ENCODE measurements at places on chromosomes 16 and 17.

DNA sequence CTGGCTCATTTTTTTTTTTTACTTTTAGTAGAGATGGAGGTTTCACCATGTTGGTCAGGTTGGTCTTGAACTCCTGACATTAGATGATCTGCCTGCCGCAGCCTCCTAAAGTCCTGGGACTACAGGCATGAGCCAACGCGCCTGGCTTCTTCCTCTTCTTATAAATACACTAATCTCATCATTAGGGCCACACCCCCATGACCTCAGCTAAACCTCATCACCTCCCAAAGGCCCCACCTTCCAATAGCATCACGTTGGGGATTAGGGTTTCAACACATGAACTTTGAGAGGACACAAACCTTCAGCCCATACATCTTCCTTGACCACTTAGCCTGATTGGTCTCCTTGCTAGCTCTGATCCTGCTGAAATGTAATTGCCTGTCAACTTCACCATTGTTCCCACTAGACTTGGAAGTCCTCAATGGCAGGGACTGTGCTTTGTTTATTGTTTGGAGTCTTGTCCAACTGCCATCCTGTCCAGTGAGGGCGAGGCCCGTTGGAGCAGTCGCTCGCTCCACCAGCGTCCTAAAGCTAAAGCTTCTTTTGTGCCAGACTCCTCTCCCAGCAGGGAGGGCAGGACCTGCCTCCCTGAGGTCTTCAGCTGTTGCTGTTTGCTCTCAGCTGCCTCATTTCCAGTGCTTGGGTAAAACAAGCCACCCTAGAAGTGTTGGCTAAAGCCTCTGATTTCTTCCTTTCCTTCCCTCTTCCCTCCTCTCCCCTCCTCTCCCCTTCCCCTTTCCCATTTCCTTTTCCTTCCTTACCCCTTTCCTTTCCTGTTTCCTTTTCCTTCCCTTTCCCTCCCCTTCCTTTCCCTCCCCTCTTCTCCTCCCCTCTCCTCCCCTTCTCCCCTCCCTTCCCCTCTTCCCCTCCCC, 85.3 kb downstream of the HAPSTR1 start:
- H3K27me3 ChIP-seq = no peaks in the 10 kb centered on the region
- H3K36me3 ChIP-seq = no peaks in the 10 kb centered on the region

DNA sequence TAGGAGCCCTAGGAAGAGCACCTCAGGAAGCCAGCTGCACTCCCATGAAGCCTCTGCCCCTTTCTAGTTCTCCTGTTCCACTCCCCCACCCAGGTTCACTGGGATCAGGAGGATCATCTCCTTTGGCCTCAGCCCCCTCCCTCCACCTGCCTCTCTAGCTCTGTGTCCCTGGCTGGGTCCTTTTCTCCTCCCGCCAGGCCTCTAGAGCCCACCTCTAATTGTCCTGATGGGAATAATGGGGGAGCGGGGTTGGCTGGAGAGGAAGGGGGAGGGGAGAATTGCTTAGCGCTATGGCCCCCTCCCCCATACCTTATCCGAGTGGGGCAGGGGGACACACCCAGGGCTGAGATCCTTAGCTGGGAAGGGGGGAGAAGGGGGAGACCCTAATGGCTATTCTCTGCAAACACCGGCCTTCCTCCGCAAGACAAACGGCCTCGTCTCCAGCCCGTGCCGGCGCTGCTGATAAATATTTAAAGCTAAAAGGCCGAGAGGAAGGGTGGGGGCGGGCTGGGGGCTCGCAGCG, 997 bp downstream of the HOXB7 start:
- H3K27me3 ChIP-seq = peaks cover 2% of the 10 kb centered on the region
- peaks cover 11% of the 10 kb centered on the region for H3K4me1 ChIP-seq
- no peak for DNase-seq
- H3K27ac ChIP-seq = no peak overlapping the region
- H3K4me3 ChIP-seq = peak overlapping the region; percentile 43
- peaks cover 8% of the 10 kb centered on the region for H3K36me3 ChIP-seq

DNA sequence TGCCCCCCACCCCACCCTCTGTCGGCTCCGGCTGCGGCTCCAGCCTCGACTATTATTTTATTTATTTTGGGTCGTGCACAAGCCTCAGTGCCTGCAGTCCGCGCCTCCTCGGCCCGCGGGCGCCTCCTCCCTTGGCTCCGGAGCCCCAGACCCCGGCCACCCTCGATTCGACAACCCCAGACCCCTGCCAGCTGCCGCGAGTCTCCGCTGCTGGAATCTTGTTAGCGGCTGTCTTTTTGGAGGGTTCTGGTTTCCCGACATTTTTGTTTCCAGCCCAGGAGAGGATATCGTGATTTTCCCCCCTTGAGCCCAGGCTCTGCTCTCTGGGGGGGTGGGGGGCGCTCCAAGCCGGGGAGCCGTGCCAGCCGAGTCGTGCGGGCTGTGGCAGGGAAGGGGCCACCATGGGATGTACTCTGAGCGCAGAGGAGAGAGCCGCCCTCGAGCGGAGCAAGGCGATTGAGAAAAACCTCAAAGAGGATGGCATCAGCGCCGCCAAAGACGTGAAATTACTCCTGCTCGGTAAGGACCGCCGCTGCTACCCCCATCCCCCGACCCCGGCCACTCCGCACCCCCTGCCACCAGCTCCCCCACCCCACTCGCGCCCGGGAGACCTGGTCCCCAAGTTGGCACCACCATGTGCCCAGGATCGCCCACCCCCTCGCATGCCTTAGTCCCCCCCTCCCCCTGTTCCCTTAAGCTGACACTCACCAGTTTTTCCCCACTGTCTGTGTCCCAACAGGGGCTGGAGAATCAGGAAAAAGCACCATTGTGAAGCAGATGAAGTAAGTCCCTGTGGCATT, 746 bp downstream of the GNAO1 start:
- H3K4me1 ChIP-seq = peaks cover 40% of the 10 kb centered on the region
- peak overlapping the region; percentile 70 for H3K4me3 ChIP-seq
- no peaks in the 10 kb centered on the region for H3K36me3 ChIP-seq
- H3K27me3 ChIP-seq = no peaks in the 10 kb centered on the region

DNA sequence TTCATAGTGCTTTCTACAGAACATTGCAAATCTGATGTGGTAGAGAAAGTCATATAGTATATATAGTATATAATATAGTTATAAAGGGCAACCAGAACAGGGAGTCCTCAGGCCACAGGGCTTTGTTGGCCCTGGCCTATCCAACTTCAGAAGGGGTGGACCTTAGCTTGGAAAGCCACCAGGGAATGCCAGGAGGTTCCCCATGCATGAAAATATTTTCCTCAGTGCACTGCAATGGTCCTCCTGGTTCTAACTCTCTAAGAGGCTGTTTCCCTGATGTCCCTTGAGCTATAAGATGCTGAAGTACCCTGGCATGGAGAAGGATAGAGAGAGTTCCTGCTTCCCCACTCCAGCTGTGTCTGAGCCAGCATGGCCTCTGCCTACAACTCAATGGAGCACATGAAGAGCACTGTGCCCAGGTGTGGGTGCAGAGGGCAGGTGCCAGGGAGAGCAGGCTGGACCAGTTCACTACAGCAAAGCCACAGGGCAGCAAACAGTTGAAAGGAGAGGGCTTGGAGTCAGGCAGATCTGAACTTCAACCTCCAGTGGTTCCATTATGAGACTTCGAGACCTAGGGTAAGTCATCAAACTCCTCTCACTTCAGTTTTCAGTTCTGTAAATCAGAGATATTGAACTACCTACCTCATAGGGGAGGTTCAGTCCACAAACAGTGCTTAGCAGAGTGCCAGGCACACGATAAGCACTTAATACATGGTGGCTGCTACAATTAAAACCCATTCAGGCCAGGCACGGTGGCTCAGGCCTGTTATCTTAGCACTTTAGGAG, 183.1 kb downstream of the SALL1 start:
- H3K4me3 ChIP-seq = no peak overlapping the region
- no peak overlapping the region for H3K27ac ChIP-seq
- no peaks in the 10 kb centered on the region for H3K27me3 ChIP-seq
- no peak for DNase-seq
- H3K36me3 ChIP-seq = no peaks in the 10 kb centered on the region

GRCh38 chr16:17424771-17425170, 46.0 kb downstream of the XYLT1 start:
- no peak for DNase-seq
- H3K4me1 ChIP-seq = no peaks in the 10 kb centered on the region
- no peaks in the 10 kb centered on the region for H3K36me3 ChIP-seq
- no peak overlapping the region for H3K4me3 ChIP-seq

DNA sequence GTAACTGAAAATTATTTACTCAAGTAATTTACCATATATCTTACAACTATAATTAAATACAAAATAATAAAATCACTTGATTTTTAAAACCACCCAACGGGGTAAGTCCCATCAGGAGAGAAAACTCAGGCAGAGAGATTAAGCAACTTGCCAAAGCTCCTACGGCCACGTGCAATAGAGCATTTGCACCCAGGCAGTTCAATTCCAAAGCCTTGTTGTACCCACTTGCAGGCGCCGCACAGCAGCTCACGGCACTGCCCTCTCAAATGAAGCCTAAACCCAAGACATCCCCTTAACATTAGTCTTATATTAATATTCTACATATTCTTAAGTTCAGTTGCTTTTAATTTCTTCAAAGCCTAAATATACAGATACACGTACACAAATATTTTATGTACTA, 75.7 kb downstream of the SPAG9 start:
- peak; percentile 57 for DNase-seq
- peaks cover 2% of the 10 kb centered on the region for H3K36me3 ChIP-seq
- no peak overlapping the region for H3K4me3 ChIP-seq
- H3K4me1 ChIP-seq = no peaks in the 10 kb centered on the region
- no peak overlapping the region for H3K27ac ChIP-seq

- no peak overlapping the region for H3K27ac ChIP-seq
- peak overlapping the region; percentile 56 for H3K4me3 ChIP-seq
- peaks cover 24% of the 10 kb centered on the region for H3K36me3 ChIP-seq
- DNase-seq = peak; percentile 85
- H3K4me1 ChIP-seq = peaks cover 49% of the 10 kb centered on the region
- no peaks in the 10 kb centered on the region for H3K27me3 ChIP-seq
Measured at GRCh38 chr17:28744972-28745785, 1.4 kb downstream of the TRAF4 start.

All from lung (tissue), 17 donors.